Tibial nerve (tissue), 4 donors: ENCODE measurements at places on chromosomes 6 and 20. TPM values are rescaled to one million over a fixed set of nuclear protein-coding genes. Genes with fewer than 3 reads are reported as not detected.

Gene SGK2
- 1.2 TPM for total RNA-seq

- DNase-seq: no peak
- H3K4me3 ChIP-seq: no peak overlapping the region
- no peaks in the 10 kb centered on the region for H3K36me3 ChIP-seq
Observed at GRCh38 chr6:133701633-133702331, 187.1 kb upstream of the TCF21 start.

DNA sequence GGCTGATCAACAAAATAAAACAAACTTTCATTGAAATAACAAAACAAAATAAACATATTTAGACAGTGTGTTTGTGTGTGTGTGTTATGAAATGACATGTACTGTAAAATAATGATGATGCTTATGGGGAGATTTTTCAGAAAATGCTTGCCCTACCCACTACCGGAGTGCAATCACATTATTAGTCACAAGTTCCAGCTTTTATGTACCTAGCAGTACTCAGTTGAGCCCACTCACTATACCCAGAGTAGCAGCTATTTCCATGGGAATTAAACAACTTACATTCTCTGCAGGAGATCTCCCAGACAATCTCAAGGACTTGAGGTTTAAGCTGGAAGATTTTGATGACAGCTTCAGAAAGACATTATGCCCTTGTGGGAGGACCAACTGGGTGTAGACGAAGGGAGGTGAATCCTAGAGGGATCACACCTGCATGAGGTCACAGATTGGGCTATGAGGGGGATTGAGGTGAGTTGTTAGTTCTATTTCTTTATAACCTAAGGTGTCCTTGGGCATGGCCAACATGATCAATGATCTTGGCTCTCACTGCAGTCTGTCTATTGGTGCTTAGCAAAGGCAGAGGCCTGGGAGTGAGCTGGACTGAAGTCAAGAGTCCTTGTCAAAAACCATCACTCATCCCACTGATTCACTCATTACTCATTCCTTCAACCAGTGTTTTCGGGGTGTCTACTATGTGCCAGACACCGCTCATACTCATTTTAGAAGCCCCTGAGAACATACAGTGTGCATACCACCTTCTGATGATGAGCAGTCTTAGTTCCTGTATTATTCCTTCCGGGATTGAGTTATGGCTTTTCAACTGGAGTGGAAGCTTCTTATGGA is 6.7 kb upstream of the CLIC5 start:
- H3K4me3 ChIP-seq: no peak overlapping the region
- no peaks in the 10 kb centered on the region for H3K36me3 ChIP-seq
- DNase-seq: no peak
- no peaks in the 10 kb centered on the region for H3K4me1 ChIP-seq

DNA sequence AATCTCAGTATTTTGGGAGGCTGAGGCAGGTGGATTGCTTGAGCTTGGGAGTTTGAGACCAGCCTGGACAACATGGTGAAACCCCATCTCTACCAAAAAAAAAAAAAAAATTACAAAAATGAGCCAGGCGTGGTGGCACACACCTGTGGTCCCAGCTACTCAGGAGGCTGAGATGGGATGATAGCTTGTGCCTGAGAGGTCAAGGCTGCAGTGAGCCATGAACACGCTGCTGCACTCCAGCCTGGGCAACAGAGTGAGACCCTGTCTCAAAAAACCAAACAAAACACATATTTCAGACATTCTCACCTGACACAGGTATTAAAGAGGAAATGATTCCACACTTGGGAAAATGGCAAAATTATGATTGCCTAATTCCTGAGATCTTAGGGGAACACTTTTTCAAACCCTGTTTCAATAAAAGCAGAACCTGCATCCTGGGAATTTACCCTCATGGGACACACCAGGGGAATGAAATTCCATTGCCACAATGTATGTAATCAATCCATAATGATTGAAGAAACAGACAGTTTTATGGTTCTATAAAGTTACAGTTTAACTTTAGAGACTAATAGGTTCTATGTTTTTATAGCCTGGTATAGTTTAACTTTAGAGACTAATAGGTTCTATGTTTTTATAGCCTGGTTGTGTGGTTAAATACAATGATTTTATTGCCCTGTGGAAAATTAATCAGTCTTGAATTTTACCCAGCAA is 29.6 kb upstream of the DNAAF9 start:
- H3K4me1 ChIP-seq: no peaks in the 10 kb centered on the region
- H3K4me3 ChIP-seq: no peak overlapping the region
- H3K36me3 ChIP-seq: no peaks in the 10 kb centered on the region
- DNase-seq: no peak
- H3K27ac ChIP-seq: no peak overlapping the region
- no peaks in the 10 kb centered on the region for H3K27me3 ChIP-seq
